ENCODE measurements at places on chromosomes 4 and X.

DNA sequence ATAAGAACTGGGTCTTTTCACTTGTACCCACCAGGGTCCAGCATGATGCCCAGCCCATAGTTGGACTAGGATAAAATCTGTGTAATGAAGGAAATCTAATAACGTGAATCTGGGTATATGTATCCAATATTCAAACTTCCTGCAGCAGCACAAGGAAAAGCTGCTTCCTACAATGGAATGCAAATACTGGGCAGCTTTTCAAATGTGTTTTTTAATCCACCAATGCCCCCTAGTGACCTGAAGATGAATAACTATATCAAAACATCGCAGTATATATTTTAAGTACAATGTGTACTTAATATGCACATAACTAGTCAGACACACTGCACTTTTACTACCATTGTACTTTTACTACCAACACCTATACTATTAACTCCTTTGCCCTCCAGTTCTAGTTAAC lies 5.3 kb downstream of the APOO start:
- peak; percentile 69 for DNase-seq

GRCh38 chr4:8741513-8742226 lies 130.0 kb downstream of the HMX1 start:
- DNase-seq, result no peak

- DNase-seq, result no peak
These were observed 92.9 kb downstream of the TNIP2 start for GRCh38 chr4:2663275-2663674.

DNA sequence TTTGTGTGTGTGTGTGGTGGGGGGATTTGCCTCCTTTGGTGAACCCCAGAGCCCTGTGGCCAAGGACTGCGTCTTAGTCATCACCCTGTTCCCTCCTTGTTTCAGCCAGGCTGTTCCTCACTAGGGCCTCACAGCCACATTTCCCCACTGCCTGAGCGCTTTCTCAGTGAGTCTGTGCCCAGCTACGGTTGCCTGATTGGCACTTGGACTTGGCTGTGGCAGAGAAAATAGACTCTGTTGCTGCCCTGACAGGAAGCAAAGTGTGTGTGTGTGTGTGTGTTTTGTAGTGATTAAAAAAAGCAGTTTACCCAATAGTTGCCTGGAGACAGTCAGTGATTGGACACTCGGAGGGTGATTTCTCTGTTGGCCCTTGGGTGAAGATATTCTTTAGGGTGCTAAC lies 113.0 kb downstream of the UCHL1 start:
- DNase-seq, result no peak

- DNase-seq, result no peak
These were observed 216.2 kb downstream of the ADGRA3 start for GRCh38 chr4:22299678-22300077.

DNA sequence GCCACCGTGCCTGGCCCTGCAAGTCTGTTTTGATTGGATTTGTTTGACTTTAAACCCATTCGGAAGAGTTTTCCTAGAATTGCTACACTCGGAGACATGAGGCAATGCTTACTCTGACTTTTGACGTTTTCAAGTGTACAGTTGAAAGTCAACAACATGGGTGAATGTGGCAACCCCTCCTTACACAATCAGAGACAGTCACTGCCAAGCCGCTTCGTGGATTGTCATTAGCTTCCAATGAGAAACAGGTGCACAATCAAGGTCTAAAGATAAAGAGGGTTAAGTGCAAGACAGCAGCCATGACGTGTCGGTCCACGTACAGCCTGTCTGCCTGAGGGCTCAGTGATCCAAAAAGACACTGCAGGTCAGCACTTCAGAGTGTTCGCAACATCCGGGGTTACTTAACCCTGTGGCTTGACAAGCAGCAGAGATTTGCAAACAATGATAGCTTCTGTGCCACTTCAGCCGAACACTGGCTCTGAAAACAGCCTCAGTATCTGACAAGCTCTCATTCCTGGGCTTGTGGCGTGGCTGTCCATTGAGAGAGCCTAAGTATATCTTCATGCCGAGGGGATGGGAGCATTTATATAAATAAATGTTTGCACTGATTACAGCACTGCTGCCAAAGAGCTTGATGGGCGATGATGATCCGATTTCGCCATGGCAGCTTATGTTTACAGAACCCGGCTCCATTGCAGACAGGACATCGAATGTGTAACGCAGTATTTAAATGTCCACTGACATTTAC lies 180.0 kb downstream of the DHRSX start:
- peak; percentile 60 for DNase-seq

- DNase-seq, result no peak
These were observed 193.1 kb downstream of the SLIT2 start for GRCh38 chr4:20444599-20445337.

DNA sequence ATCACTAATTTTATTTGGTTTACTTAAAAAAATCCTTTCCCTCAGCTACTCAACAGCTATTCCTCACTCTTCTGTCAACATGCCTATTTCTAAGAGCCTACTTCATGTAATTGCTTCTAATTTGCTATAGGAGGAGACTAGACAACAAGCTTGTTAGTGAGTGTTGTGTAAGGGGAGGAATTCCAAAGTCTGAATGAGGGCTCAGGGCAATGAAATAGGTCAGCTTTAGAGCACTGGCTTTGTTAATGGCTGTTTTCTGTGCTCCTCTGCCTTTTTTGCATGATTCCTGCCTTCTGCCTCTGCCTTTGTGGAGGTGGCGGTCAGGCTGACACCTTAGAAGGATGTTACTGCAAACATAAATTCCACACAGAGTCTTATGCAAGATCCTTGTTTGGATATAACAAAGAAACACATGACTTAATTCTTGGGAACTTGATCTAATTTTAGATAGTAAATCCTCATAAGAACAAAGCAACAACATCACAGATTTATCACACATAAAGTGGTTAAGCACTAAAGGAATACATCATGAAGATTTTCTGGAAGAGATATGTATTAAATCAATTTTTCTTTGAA lies 15.0 kb upstream of the PAGE1 start:
- no peak for DNase-seq

- no peak for DNase-seq
These were observed 131.0 kb downstream of the SMIM20 start for GRCh38 chr4:26044983-26045382.

DNA sequence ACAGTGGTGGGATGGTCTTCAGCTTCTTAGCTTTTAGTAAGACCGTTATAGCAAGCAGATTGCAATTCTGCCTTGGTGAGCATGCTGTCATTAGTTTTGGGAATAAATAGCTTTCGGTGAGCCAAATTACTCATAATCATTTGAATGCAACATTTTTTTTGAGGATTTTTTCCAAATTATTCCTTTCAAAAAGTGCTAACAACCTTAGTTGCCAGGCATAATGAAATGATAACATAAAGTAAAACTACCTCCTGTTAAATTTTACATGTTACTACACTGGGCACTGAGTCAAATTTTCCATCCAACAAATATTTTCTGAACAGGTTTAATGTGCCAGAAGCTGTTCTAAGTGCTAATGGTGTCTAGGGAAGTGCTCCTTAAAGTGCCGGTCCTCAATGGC lies 15.8 kb upstream of the NPFFR2 start:
- DNase-seq, result no peak

- DNase-seq, result no peak
These were observed 713 bp downstream of the PLXNB3 start for GRCh38 chrX:153764786-153765137.

- no peak for DNase-seq
These were observed 118.0 kb downstream of the SHISA3 start for GRCh38 chr4:42515156-42515884.

DNA sequence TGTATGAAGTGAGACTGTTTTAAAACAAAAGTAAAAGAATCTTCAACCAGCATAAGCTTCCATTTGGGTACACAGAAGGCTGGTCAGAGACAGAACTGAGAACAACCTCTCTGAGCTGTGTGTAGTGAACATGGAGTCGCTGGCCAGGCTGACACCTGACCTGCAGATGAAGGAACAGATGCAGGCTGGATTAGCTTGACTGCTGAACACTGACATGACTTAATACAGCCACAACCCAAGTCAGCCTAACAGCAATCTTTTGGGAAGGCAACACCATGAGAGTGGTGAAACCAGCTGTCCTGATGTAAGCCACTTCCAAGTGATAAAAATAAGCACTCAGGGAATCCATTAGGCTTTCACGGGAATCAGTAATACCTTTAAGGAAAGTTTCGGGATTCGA lies 10.1 kb downstream of the SCARB2 start:
- no peak for DNase-seq

- no peak for DNase-seq
These were observed 12.5 kb upstream of the SEL1L3 start for GRCh38 chr4:25875281-25875745.

- DNase-seq, result no peak
These were observed 15.8 kb downstream of the SLC7A11 start for GRCh38 chr4:138226351-138226750.

DNA sequence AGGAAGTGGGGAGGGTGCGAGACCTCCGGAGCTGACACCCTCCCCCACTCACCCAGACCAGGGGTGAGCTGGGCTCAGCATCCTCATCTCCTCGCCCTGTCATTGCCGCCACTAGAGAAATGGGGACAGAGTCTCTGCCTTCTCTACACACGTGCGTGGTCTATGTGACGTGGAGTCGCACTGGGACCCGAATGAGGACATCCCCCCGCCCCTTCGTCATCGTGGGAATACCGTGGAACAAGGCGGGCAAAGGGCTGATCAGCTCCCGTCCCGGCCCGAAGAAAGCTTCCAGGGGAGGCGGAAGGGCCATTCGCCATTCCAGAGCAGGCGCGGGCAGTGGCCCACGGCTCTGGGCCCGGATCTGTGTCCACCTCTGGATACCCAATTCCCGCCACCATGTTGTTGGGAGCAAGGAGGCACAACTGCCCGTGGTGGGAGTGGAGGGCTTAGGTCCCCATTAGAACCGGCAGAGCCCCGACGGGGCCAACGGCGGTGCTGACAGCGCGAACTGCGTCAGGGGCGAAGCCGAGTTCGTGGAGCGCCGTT lies 12.0 kb downstream of the HMX1 start:
- no peak for DNase-seq

DNA sequence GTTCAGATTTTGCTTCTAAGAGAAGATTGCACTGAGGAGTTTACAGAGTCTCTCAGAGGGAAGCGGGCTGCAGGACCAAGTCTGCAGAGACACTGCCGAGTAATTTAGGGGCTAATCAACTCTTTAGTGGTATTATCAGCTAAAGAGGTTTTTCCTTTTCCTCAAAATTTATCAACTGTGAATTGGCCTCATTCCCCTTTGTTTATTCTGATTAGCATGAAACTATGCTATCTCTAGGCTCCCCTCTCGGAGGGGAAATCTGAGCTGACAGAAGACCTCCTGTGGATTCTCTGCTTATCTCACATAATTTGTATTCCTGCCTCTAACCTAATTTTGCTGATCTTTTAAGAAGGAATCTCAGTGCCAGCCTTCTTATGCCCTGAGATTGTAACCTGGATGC lies 201.0 kb downstream of the DCTD start:
- no peak for DNase-seq

DNA sequence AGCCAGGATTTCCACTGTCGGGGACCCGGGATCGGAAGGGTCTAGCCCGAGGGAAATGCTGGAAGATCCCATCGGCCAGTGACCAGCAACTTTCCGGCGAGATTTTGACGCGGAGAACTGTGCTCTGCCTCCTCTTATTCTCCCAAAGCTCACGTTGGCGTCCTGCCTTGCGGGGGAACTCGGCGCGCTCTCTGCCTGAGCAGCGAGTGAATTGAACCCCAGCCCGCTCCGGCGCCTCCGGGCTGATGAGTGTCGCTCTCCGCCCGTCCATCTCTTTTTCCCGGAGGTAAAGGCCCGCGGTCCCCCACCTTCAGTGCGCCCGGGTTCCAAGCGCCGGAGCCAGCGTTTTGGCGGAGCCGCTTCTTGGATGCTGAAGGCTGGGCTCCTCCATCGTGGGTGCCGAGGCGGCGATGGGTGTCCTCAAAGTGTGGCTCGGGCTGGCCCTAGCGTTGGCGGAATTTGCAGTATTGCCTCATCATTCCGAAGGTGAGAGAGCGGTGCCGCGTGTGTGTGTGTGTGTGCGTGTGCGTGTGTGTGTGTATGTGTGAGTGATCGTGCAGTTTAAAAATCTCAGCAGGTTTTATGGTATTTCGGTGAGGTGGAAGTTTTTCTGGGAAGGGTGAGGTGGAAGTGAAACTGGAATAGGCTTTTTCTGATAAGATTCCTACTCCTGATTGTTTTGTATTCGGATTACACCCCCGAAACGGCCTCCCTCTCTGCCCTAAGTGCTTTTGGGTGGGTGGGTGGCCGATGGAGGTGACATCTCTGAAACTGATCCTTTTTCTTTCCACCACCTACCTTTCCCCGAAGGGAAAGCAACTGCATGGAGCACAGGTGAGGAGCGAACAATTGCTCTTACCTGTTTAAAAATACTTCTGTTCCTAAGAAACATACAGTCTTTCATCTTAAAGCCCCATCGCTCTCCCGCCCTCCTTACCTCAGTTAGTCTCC lies 752 bp downstream of the FRAS1 start:
- peak; percentile 31 for DNase-seq

- DNase-seq, result peak; percentile 8
These were observed 69.0 kb downstream of the ATOH1 start for GRCh38 chr4:93897559-93897958.

GRCh38 chr4:148649652-148650331 lies 207.6 kb upstream of the NR3C2 start:
- DNase-seq, result no peak

DNA sequence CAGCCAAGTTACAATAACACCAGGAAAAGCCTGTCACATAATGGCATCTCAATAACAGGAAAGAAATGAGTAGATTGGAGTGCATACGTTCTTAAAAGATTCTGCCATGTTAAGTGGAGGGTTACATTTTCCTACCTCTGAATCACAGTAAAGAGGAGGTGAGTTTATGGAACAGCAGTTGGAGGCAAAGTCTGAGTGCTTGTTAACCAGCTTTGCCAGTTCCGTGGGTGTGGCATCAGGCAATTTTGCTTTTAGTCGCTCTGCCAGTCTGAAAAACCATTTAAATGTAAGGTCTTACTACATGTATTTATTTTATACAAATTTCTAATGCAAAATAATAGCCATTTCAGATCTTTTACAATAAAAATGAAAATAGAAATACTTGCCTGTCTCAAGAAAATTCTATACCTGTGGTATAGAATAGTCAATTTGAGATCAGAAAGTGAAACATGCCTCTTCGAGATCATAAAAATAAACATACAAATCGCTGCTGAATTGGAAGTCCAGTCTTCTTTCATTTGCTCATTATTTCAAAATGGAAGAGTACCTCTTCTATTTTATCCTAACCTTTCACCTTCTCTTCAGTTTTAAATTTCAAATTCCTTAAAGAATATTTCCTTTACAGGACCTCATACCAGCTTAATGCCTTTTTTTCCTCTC lies 31.4 kb downstream of the GC start:
- no peak for DNase-seq
